ENCODE measurements at places on chromosomes 1 and 21.

- no peak for DNase-seq
Observed at GRCh38 chr1:77370161-77370560, 88.3 kb downstream of the AK5 start.

DNA sequence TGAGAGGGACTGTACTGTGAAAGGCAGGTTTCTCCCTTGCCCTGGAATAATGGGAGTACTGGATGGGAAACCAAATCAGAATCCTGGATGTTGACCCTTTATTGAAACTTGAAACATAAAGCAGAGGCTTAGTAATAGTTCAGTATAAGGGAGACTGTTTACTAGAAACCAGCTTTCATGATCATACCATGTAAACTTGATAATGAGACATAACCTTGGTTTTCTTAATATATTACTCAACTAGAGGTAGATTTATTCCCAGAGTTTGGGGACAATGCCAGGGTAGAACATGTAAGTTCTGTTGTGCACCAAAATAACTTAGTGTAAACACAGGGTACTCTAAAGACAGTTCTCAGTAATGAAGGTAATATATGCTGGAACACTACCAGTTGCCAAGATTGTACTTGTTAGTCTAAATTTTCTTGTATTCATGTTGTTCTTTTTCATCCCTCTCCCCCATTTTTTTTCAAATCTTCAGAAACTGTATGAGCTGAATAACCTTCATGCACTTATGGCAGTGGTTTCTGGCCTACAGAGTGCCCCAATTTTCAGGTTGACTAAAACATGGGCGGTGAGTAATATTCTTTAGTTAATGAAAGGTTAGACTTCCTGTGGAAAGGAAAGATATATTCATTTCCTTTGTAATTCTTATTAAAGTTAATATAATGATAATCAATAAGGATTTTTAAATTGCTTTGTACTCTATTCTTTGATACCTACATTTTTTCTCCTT lies 49.6 kb downstream of the ANGPTL1 start:
- DNase-seq: no peak

GRCh38 chr1:245923215-245923614 lies 583.9 kb downstream of the SMYD3 start:
- DNase-seq: no peak

- no peak for DNase-seq
Observed at GRCh38 chr1:17636612-17637011, 97.1 kb downstream of the ARHGEF10L start.

DNA sequence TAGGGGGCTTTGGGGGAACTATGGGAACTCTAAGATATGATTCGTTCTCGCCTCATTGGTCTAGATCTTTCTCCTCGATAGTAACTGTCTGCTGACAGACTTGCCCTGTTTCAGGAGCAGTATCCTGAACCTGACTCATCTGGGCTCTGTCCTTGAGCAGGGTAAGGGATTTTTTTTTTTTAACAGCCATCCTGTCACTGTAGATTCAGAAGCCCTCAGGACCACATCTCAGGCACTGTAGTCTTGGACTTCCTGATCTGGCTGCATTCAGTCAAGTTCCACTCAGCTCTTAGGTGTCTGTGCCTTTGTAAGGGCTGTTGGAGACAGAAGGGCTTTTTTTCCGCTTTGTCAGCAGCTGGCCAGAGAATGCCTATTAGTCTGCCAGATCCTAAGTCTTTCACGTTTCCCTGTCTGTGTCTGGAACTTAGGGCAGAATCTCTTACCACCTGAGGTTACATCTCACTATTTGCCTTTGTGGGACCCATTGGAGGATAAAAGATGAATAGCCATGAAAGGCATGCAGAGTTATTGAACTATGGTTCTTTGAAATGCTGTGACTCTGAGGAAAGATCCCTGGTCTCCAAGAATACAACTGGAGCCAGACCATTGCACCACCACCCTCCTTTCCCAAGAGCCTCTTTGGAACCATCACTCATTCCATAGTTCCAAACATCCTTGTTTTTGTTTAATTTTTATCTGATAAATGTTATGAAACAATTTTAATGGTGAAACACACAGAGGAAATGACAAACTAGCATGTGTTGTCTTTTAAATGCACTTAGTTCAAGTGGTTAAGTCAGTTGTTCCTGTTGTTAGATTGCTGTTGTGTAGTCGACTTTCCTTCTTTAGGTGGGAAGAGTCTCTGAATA lies 49.7 kb upstream of the MACF1 start:
- DNase-seq: no peak

DNA sequence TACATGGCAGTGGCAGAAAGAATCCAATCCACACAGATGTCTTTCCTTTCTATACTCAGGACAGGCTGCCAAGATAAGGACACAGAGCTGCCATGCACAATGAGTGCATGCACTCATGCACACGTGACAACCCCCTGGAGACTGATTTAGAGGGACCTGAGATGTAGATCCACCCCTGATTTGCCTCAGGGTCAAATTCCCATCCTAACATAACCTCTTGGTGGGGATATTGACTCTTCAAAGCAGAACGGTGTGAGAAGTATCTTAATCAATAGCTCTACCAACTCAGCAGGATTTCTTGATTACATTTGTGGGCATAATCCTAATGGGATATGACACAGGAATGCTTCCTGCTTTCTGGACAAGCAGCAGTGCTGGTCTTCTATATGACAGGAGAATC lies 125.2 kb upstream of the DSCAM start:
- DNase-seq: no peak

GRCh38 chr1:226541631-226542622 lies 6.6 kb upstream of the STUM start:
- DNase-seq: no peak

DNA sequence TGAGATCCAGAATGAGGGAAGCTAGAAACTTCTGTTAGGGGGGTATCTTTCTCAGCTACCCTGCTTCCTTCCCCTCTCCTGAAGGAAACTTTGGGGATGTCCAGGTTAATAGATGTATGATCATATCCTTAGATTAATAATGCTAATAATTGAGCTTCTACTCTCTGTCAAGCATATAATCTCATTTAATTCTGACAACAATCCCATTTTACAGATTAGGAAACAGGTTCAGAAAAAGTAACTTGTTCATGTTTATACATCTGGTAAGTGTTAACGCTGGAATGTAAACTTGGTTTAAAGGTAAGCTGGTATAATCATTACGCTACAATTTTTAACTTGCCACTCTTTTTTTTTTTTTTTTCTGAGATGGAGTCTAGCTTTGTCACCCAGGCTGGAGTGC lies 1.7 kb upstream of the TMEM269 start:
- DNase-seq: no peak

- DNase-seq: no peak
Observed at GRCh38 chr1:180402551-180402950, 99.8 kb downstream of the ACBD6 start.
